ENCODE measurements at places on chromosomes 1 and 21.

DNA sequence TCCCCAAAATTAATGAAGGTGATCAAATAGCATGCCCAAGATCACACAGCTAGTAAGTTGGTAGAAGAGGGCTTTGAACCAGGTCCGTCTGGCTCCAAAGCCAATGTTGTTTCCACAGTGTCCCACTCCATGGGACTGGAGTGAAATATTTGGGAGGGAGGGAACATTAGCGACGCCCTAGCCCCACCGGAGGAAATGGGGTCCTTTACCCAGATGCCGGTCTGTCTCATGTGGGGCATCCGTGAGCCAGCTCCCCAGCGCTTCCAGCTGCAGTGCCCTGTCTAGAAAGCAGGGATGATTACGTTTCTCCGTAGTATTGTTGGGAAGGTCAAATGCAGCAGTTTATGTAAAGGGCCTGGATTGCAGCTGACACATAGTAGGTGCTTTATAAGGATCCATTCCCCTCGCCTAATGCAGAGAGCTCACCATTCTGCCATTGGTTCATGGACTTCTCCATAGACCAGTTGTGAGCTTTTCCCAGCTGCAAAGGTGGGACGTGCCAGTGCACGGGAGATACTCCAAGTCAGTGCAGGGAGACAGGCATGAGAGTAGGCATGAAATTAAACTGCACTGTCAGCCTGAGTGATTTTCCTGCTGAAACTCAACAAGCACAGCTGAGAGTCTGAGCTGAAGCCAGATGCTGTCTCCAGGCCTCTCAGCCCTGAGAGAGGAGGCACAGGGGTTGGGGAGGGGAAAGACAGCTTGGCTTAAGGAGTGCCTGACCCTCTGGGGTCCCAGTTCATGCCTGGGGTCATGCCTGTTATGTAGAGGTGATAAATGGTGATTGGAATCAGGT, 24.7 kb downstream of the QSOX1 start:
- DNase-seq, result no peak

DNA sequence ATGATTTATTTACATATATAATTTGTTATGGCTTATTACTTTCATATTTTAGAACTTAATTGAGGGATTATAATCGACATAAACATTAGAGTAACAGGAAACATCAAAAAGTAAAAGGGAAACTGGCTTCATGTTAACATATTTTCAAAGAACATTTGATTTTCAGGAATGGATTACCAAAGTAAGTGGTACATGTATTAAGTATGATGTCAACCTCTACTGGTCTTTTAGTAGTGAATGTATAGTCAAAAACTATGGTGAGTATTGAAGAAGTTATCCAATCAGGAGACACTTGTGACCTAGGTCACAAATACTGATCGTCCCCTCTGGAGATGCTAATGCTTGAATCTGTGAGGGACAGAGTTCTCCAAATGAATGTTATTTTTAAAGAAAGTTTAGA, 768.9 kb upstream of the ADGRL4 start:
- no peak for DNase-seq

GRCh38 chr1:65724151-65724550, 68.5 kb upstream of the PDE4B start:
- no peak for DNase-seq

- DNase-seq, result no peak
Measured at GRCh38 chr1:7670334-7671145, 100.6 kb upstream of the VAMP3 start.

DNA sequence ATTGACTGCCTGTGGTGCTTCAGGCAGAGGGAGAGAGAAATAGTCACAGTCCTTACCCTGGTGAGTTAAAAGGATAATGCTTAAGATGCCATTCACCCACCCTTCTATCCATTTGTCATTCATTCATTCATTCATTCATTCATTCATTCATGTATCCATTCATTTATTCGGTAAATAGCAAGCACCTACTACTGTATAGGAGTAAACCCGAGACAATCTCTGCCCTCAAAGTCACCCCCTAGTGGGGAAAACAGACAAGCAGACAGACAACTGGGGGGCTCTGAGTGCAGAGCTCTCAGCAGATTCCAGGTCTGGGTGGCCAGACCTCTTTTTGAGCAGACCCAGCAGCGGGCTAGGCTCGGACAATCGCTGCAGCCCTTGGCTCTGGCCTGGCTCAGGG, 14.1 kb upstream of the ACTL8 start:
- DNase-seq, result no peak

- no peak for DNase-seq
Measured at GRCh38 chr1:21610027-21610426, 59.1 kb downstream of the RAP1GAP start.

GRCh38 chr21:31945141-31945540, 72.3 kb downstream of the HUNK start:
- no peak for DNase-seq

- no peak for DNase-seq
Measured at GRCh38 chr1:143720087-143721023, 251.4 kb downstream of the FAM72C start.

GRCh38 chr1:164614316-164614715, 55.3 kb downstream of the PBX1 start:
- DNase-seq, result no peak

DNA sequence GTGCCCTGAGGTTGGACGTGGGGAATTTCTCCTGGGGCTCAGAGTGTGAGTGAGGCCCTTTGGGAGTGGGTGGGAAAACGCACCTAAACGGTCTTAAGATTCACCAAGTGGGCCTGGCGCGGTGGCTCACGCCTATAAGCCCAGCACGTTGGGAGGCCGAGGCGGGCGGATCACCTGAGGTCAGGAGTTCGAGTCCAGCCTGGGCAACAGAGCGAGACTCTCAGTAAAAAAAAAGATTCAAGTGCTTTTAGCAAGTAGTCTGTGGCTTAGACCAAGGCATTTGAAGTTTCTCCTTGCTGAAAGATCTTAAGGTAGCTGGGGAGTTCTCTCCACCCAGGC, 1.4 kb downstream of the RPS8 start:
- no peak for DNase-seq

GRCh38 chr1:161827786-161828185, 61.7 kb downstream of the ATF6 start:
- DNase-seq, result no peak

Data from effector CD8-positive, alpha-beta T cell (primary cell).